NCI-H2081 (cell line): ENCODE measurements at places on chromosomes 12 and 14.

DNA sequence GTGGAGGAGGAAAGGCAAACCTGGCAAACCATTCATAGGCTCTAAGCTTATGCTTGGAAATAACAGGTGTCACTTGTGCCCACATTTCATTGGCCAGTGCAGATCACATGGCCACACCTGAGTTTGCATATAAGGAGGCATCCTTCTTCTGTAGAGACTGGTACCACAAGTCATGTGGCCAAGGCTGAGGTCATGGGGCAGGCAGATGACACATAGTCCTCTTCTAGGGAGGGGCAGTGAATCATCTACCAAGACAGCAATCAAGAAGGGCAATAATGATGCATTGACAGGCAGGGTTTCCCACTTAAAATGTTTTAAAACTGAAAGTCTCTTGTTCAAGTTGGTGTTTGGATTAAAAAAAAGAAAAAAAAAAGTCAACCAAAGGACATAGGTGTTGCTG lies 77.3 kb downstream of the DAAM1 start:
- no peak for DNase-seq

GRCh38 chr12:1884651-1885050 lies 33.8 kb downstream of the CACNA2D4 start:
- DNase-seq = no peak

DNA sequence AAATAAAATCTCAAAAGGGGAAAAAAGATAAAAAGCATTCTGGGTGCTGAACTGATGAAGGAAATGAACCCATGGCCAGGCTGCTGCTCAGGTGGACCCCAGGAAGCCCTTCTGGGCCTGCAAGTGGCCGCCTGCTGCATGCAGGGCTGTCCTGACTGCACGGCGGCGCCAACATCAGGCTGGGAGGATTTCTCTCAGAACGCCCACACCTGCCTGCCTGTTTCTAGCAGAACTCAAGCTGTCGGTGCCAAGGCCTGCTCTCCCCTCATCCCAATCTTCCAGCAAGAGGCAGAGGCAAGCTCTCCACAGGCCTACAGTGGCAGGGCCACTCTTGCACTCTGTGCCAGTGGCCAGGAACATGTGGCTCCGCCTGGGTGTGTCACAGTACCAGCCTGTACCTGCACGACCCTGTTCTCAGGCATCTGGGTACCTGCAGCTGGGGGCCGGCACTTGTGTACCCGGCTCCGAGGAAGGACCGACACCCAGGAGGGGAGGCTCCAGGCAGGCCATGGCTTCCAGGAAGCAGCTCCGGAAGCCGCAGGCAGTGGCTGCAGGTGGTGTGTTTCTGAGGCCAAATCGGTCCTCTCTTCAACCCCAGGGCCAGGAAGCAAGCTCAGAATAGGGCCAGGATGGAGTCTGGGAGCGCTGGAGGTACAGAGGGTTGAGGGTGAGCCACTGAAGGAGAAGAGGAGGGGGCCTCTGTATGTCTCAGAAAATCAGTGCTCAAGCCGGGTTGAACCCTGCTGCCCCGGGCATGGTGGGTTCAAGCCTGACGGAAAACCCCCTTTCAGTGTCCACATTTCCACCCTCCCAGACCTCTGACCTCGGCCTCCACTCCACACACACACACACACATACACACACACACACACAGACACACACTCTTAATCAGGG lies 2.5 kb upstream of the INF2 start:
- DNase-seq = no peak

DNA sequence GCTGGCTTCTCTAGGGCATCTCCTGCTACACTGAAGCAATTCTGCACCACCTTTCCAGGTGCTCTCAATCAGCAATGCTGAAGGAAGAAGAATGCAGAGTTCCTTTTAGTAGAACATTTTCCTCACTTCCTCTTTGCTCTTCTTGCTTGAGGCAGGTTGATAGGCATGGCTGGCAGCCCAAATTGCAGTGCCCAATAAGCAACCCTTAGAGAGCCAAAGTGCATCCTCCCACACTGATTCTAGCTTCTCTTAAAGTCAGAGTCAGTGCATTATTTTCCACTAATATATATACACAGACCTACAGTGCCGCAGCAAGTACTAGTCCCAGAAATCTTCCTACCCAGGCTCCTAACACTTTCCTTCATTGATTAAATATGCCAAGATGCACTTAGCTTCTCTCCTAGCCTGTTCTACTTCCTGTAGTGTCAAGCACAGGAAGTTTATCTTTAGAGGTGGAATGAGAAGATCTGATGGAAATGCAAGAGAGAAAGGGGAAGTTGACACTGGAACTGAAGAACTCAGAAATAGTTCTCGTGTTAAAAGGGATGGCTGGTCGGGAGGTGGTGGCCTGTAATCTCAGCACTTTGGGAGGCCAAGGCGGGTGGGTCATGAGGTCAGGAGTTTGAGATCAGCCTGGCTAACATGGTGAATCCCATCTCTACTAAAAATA lies 132.7 kb downstream of the SSPN start:
- DNase-seq = no peak

GRCh38 chr12:46366771-46367170 lies 5.8 kb downstream of the SLC38A2 start:
- DNase-seq = no peak

- DNase-seq = no peak
Observed at GRCh38 chr14:75578786-75579337, 442 bp downstream of the FLVCR2 start.

GRCh38 chr14:96852823-96853422 lies 55.7 kb downstream of the VRK1 start:
- DNase-seq = peak; percentile 41

- DNase-seq = no peak
Observed at GRCh38 chr14:77612011-77612620, 4.3 kb downstream of the SPTLC2 start.

- no peak for DNase-seq
Observed at GRCh38 chr12:112303004-112303403, 79.2 kb downstream of the HECTD4 start.

GRCh38 chr14:23062002-23062401 lies 4.7 kb upstream of the CDH24 start:
- DNase-seq = no peak

DNA sequence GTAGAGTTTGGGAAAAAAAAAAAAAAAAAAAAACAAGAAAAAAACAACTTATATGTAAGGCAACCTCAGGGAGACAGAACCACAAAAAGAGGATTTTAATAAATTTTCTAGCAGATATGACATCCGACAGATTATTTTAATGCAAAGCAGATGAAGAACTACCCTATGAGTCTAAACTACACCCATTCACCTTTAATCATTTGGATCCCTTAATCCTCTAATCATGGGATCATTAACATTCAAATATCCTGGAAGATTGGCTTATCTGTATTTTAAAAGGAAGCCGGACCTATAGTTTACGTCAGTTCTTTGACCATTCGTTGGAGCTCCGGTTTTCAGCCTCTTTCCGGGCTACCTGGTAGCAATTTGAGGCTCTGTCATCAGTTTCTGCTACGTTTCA lies at the start of gene DPPA3:
DPPA3 (plus strand) TSS at position 301 of the 400 bp plus-strand sequence. CDS start 138 bp downstream, outside the sequence.
- no peak for DNase-seq
